Cerebellum (tissue), 4 donors: ENCODE measurements at places on chromosomes 12 and 14. TPM values are rescaled to one million over a fixed set of nuclear protein-coding genes. Genes with fewer than 3 reads are reported as not detected.

Gene DEPDC4
- total RNA-seq, result 2.8 TPM

Gene NANOG
- 0.27 TPM for total RNA-seq

Gene CMTM5
- total RNA-seq, result 1.9 TPM

Gene C12orf50
- 0.36 TPM for total RNA-seq

Gene G2E3
- 47.9 TPM for total RNA-seq

Gene ORAI1
- total RNA-seq, result 4.0 TPM

Gene DPPA3
- total RNA-seq, result not detected

Gene TMPRSS12
- total RNA-seq, result not detected

Gene C14orf180
- total RNA-seq, result 0.18 TPM

Gene KRT79
- not detected for total RNA-seq

Gene BEGAIN
- 6.0 TPM for total RNA-seq

Gene RASSF9
- total RNA-seq, result 2.4 TPM

Gene FAR2
- 41.4 TPM for total RNA-seq

Gene IRAK3
- total RNA-seq, result 12.6 TPM

Gene SERPINA3
- total RNA-seq, result 0.73 TPM

Gene USP44
- total RNA-seq, result 4.4 TPM

Gene KRT71
- total RNA-seq, result 0.18 TPM

Gene BMP4
- total RNA-seq, result 1.9 TPM

Gene KRT6A
- total RNA-seq, result not detected

Gene SLC2A14
- total RNA-seq, result 2.3 TPM

Gene KCNC2
- 20.2 TPM for total RNA-seq

Gene GPR162
- total RNA-seq, result 28.5 TPM

Gene GPX2
- total RNA-seq, result not detected

Gene TAS2R31
- 29.9 TPM for total RNA-seq

Gene KRT7
- not detected for total RNA-seq

Gene LRRC10
- total RNA-seq, result not detected

Gene VTI1B
- total RNA-seq, result 42.3 TPM

Gene FAM161B
- 19.1 TPM for total RNA-seq

Gene NR4A1
- 2.4 TPM for total RNA-seq

Gene SLC10A1
- total RNA-seq, result not detected

Gene LRRK2
- total RNA-seq, result 10.7 TPM

Gene PLCZ1
- 0.82 TPM for total RNA-seq

Gene ATG101
- 12.8 TPM for total RNA-seq

Gene TPPP2
- total RNA-seq, result not detected

Gene KCNK10
- total RNA-seq, result 23.4 TPM

Gene CLEC7A
- total RNA-seq, result 1.6 TPM

Gene AICDA
- total RNA-seq, result not detected

Gene DLGAP5
- total RNA-seq, result 12.6 TPM

Gene BTBD6
- 25.7 TPM for total RNA-seq

Gene SLC6A13
- 45.9 TPM for total RNA-seq

Gene KRT86
- not detected for total RNA-seq
